NCI-H226 (cell line): ENCODE measurements at places on chromosomes 4 and X.

- DNase-seq = no peak
Measured at GRCh38 chr4:137360761-137361160, 171.5 kb downstream of the PCDH18 start.

- DNase-seq = no peak
Measured at GRCh38 chr4:57672846-57673433, 562.8 kb upstream of the IGFBP7 start.

DNA sequence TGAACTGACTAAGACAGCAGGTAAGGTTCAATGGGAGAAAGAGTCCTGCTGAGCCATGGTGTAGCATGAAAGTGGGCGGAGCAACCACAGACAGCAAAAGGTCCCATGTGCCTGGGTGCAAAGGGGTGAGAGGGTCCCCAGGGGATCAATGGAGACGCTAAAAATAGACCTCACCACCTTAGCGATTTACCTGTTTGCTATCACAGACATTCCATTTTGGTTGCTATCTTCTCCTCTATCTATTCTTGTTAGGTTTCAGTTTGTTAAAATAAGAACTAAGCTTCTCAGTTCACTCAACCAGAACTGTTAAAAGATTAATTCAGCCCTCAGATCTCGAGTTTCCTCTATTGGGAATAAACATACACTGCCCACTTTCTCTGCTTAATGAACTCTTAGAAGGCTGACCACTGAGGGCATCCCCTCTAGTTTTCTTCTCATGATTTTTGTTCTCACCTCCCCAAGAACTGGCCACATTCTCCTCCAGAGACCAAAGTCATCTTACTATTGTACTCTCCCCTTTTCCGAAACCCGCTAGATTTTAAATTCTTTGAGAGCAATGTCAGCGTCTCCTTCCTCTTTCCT, 136.7 kb downstream of the PARM1 start:
- no peak for DNase-seq

DNA sequence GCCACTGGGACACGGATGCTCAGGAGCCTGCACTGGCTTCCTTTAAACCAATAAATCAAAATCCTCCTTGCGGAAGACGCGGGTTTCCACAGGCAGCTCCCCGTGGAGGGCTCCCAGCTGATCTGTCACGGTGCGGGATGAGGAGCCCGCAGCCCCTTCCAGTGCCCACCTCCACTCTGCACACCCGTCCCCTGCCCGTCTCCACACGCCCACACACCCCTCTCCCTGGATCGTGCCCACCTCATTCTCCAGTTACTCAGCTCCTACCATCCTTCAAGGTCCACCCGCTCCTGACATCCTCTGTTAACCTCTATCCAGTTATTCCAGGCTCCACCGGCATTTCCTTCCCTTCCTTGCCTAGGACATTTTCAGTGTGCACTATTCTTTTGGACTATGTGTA, 895.9 kb downstream of the TRIML1 start:
- DNase-seq = no peak

GRCh38 chrX:9534686-9535085, 69.8 kb downstream of the TBL1X start:
- no peak for DNase-seq

DNA sequence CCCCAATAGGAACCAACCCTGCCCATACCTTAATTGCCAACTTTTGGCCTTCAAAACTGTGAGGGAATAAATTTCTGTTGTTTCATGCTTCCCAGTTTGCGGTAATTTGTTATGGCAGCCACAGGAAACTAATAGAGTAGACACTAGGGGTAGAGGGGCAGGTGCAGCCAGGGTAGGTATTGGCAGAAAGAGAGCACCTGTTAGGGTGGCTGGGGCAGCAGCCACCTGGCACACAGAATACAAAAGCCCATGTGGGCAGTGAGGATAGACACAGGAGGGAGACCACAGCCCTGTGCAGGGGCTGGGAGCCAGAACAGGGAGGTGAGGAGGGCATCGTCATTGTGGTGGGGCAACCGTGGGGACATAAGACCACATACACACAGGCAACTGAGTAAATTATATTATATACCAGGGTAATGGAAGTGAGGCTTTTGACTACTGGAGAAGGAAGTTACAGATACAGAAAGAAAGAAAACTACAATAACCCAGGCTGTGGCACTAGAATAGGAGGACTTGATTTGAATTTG, 28.2 kb downstream of the IRF2 start:
- no peak for DNase-seq

DNA sequence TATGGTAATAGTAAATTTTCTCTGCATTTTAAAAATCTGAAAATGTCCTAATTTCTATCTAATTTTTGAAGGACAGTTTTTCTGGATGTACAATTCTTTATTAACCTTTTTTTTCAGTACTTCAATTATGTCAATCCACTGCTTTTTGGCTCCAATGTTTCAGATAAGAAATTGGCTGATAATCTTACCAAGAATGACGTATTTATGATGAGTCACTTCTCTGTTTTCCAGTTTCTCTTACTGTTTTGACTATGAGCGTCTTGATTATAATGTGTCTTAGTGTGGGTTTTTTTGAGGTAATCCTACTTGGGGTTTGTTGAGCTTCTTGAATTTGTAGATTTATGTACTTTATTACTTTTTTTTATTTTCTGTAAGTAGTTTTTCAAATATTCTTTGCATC, 47.2 kb downstream of the UGT2B11 start:
- DNase-seq = peak; percentile 39

- DNase-seq = no peak
Measured at GRCh38 chrX:152245213-152245612, 106.8 kb upstream of the MAGEA10 start.

DNA sequence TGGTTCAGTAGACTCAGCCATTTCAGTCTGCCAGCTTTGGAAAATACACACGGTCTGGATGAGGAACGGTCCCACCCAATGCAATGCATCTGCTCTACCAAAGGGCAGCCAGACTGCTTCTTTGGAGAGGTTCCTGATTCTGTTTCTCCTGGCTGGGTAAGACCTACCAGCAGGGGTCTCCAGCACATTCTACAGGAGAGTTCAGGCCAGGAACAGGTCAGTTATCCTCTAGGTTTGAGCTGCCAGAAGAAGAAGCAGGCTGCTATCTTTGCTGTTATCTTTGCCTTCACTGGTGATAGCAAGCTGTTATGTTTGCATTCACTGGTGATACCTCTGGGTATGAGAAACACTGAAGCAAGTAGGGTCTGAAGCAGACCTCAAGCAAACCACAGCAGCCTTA, 45.5 kb upstream of the PBDC1 start:
- DNase-seq = no peak

DNA sequence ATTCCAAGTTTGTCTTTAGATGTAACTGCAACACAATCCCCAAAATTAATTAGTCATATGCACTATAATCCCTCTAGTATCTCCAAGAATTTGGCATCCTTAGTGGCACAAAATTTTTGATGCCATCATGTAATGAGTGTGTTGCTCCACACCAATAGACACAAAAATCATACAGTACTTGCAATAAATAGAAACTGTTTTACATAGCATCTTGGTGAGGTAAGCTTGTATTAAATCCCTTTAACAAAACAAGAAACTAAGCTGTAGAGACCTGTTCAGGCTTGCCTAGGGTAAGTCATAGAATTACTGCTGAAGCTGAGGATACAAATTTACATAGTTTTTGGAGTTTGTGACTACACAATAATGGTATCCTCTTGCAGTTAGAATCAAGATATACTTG, 64.5 kb upstream of the PRSS12 start:
- peak; percentile 2 for DNase-seq

DNA sequence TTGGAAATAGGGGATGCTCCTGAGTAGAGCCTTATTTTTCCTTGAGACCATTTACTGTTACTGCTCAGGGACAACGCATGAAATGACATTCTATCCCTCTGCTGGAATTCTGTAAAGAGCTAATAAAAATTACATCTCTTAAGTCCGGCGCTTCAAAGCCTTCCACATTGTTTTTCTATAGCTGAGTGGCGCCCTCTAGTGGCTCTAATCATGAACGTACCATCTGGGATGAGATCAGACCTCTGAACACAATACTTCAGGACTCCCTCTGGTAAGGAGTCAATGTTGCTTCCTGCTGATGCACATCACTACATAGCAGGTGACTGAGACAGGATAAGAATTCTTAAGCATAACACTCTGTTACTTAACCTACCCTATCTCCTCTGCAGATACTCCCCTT, 6.0 kb downstream of the HMGN5 start:
- no peak for DNase-seq

DNA sequence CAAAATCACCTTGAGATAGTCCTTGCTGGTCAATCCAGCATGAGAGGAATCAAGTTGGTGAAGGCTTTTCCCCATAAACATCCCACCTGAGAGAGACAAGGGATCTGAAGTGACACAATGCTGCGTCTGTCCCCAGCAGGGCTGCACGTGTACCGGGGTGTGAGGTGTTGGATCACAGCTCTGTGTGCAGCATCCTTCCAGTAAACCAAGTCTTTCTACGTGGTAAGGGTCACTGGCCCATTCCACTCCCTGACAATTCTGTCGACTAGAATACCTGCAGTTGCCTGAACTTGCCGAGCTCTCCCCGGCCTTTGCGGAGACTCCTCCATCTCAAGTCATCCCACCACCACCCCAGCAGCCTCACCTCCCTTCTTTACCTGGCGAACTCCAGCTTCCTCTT, 14.8 kb downstream of the HELT start:
- no peak for DNase-seq

GRCh38 chr4:88359558-88359957, 19.1 kb upstream of the HERC6 start:
- no peak for DNase-seq

- DNase-seq = no peak
Measured at GRCh38 chr4:101667348-101667747, 123.2 kb upstream of the BANK1 start.

GRCh38 chr4:129176864-129177263, 80.9 kb downstream of the C4orf33 start:
- no peak for DNase-seq

- no peak for DNase-seq
Measured at GRCh38 chr4:38620527-38621027, 43.4 kb upstream of the KLF3 start.

DNA sequence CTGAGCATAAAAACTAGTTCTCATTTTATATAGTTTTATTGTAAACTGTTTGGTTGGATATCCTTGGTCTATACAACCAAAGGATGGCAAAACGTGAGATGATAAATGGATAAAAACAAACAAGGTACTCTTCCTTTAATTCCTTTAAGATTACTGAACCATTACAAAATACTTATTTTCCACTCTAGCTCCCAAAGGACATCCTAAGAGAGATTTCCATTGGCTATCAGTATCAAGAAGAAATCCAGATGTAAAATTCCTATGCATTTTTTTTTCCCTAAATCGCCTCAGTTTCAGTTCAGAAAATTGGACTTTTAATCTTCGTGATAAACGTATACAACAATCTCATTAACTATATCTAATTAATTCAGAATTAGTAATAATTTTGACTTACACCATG, 2.3 kb downstream of the FBXL5 start:
- no peak for DNase-seq

GRCh38 chrX:15929194-15929593, 74.6 kb upstream of the AP1S2 start:
- DNase-seq = no peak

DNA sequence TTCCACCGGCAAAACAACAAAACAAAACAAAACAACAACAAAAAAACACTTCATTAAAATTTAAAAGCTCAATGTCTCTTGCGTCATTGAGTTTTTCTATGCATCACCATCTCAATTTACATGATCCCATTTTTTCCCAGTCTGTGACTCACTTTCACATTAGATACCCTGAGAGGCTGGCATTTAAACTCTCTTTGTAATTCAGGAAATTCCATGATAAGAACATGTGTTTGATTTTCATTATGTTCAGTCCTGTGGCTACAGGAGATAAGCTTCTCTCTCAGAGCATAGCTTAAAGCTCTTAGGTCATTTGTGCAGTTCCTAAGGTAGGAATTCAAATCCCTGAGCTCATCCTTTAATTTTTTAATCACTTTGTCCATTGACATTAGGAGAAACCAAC, 104.6 kb downstream of the NBDY start:
- DNase-seq = peak; percentile 63

DNA sequence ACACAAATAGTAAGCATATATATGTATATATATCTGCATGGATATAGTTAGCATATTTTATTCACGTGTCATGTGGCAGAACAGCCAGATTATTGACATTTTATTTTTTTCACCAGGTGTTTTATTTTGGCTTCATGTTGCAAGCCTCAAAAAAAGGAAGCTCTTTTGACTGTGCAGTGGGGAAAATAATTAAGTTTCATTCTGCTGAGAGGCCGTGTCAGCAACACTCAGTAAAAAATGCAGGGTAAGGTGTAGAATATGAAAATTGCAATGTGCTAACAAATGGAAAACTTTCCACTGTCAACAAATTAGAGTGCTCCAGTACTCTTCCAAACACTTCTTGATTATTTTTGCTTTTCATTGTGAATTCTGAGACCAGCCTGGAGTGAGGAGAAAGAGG, 511.5 kb downstream of the GLUD2 start:
- no peak for DNase-seq

- DNase-seq = no peak
Measured at GRCh38 chr4:114879916-114880669, 233.3 kb downstream of the NDST4 start.

DNA sequence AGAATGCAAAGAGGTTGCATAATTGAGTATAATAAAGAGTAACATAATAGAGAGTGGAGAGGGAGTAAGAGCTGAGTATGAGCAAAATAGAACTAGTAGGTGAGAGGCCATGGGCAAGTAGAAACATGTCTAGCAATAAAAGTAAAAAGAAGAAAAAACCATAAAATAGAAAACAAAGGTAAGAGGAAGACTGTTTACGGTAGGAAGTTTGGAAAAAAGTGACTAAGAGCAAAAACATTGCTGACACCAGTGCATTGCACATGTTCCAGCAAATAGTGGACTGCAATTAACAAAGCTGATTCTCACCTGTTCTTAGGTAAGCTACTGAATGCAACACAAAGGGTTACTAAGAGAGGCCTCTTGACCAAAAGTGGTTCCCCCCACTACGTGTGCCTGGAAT, 202.9 kb downstream of the TEX13A start:
- DNase-seq = no peak

GRCh38 chr4:93983140-93983539, 154.6 kb downstream of the ATOH1 start:
- no peak for DNase-seq

- DNase-seq = no peak
Measured at GRCh38 chrX:20060961-20061748, 55.6 kb downstream of the MAP7D2 start.

DNA sequence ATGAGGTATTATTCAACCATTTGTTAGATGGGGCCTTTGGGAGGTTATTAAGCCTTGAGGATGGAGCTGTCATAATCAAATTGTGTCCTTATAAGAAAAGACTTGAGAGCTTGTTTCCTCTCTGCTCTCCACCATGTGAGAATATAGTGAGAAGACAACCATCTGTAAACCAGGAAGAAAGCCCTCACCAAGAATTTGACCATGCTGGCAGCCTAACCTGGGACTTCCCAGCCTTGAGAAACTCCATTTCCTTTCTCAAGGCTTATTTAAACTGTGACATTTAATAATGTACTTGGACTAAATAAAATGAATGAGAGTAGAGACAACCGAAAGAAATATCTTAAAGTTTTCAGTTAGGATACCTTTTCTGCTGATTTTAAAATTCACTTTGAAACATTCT, 83.7 kb upstream of the GC start:
- peak; percentile 25 for DNase-seq

- no peak for DNase-seq
Measured at GRCh38 chr4:1279253-1279652, 10.4 kb upstream of the MAEA start.
